ENCODE measurements at places on chromosomes 12 and 14. TPM values are rescaled to one million over a fixed set of nuclear protein-coding genes. Genes with fewer than 3 reads are reported as not detected.

- no peak for DNase-seq
Observed at GRCh38 chr12:4932576-4932975, 22.9 kb downstream of the KCNA1 start.

DNA sequence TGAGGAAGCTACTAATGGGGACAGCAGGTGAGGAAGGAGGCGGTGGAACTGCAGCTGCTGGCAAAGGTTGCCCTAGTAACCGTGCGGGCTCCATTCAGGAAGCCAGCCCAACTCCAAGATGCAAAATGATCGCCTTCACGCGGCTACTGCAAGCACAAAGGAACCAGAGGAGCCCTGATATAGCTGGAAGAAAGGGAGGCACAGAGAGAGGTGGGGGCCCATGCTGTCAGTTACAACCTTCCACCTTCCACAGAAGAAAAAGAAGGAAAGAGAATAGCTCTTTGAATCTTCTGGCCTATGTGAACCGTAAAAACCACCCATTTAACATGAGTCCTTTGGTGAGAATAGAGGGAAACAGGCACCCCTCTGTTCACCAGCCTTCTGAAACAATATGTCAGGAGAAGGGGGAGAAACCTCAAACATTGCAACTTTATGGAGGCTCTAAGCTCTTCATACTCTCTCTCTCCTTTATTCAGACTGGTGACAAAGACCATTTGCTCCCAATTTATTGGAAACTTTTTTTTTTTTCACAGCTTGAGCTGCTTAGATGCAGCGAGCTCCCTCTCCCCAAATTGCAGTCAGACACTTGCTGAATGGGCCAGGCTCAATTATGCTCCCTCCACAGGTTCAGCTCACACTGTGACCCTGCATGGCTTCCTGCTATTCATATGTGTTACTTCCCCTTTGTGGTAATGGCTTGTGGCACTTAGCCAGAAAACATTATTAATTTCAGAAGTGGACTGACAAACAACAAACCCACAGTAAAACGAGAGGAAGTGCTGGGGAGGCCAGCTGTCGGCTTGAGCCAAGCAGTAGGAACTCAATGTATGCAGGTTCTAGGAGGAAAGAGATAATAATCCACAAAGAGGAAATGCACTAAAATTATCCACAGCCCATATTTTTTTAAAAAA, 6.2 kb downstream of the DUSP6 start:
- peak; percentile 38 for DNase-seq

DNA sequence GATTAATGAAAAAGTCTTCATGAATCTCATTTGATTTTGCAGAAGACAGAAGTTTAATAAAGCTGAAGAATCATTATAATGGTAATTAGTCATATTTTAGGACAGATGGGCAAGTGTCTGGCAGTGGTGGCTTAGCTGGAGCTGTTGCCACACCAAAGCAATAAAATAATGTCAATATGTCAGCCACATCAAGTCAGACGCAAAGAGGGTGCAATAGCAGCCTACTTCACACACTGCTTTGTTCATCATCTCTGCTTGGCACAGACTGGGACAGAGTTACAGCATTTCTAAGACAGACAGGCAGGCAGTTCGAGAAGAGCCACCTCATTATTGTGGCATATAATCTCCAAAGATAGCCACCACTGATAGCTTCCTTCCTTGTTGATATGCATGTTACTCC, 16.9 kb upstream of the KRR1 start:
- DNase-seq = no peak

DNA sequence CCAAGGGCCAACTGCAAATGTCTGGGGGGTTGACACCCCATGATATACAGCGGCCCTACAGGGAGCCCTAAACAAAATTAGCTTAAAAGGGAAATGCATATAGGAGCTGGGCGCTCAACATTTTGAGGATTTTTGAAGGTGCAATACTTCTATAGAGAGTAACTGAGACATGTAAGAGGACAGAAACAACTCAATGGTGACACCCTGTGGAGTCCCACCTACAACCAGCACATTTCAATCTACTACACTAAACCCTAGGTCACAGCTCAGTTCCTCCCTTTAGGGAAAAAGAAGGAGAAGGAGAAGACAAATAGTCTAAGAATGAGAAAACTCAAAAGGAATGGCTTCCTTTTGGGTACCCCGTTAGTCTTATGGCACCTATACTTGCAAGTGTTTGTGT, 1010.5 kb upstream of the NOVA1 start:
- DNase-seq = no peak

GRCh38 chr12:11893998-11894397, 176.7 kb upstream of the BCL2L14 start:
- no peak for DNase-seq

GRCh38 chr12:55965941-55966407, at the start of gene PMEL:
Gene PMEL, minus strand, starts transcription at chr12:55966042. Its CDS starts 31 bp downstream, at chr12:55966011.
- DNase-seq = no peak

GRCh38 chr14:76762411-76763095, 1.3 kb downstream of the VASH1 start:
- peak; percentile 15 for DNase-seq

GRCh38 chr14:57382283-57382682, 8.1 kb upstream of the NAA30 start:
- no peak for DNase-seq

DNA sequence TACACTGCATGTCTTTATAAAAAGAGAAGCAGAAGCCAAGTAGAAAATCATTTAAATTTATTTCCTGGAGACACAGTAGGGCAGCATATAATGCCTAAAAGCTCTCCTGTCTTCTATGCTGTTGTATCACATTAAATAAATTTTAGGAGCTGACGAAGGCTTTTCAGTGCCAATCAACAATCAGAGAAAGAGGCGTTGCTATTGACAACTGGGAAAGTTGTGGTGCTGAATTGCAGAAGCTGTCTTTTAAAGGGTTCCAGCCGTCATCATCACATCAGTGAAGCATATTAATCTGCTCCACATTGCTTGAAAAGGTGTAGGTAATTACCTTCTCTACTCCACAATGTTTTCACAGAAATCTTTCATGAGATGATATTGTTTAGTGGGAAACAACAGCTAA, 103.9 kb downstream of the FSCB start:
- DNase-seq = no peak

DNA sequence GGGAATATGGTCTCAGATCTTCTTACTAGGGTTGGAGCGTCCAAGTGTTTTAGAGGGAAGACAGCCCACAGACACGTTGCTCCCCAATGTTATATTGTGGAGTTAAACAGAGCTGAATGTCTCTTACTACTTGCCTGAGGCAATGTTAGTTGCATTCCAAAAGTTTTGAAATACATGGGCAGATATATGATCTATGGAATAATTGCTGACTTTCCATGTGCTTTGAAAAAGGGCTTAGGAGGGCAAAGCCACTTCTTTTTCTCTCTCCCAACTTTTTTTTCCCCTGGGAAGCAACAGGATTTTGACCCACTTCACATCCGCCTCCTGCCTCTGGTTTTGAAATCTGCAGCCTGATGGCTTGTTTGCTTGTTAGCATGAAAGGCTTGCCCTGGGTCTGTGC, 33.7 kb upstream of the PAX9 start:
- DNase-seq = no peak

- no peak for DNase-seq
Observed at GRCh38 chr14:30138567-30138966, 210.9 kb upstream of the PRKD1 start.

DNA sequence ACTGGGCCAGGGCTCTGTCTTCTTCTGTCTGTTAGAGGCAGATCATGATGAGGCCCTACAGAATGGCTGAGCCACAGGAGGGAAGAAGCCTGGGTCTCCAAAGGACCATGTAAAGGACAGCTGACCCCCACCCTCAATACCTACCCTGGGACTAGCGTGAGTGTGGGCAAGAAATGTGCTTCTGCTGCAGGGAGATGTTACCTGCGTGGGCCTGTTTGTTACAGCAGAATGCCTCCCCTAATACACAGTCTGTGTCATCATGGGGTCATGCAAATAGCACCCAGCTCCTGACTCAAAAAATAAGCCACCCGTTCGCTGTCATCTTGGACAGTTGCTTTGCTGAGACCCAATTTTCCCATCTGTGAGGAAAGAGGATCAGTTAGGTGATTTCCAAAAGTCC, 90.6 kb downstream of the CALM1 start:
- DNase-seq = no peak

- no peak for DNase-seq
Observed at GRCh38 chr12:26918321-26919215, 19.2 kb downstream of the INTS13 start.

DNA sequence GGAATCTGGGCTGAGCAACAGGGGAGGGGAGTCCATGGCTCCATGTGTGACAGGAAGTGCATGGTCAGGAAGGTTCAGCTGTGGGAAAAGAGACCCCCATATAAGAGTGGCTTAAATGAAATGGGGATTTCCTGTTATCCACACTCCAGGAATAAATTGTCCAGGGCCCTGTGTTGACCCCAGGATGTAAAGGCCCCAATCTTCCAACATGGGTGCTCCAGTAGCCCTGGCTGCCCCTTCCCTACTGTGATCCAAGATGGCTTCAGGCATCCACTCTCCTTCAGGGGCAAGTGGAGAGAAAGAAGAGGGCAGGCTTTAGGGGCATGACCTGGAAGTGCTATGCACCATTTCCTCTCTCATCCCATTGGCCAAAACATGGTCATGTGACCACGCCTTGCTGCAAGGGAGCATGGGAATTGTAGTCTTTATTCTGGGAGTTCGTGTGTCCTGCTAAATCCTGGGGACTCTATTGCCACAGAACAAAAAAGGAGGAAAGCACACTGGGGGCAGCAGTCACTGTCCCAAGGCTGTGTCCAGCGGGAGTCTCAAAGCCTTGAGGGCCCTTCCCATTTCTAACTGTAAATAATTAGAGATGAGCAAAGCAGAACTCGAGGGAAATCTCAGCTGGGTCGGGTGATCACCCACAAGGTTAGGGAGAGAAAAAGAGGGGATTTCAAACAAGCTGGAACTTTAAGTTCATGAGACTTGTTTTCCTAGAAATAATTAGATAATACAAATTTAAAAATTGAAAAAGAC, 289.2 kb downstream of the ADGRD1 start:
- DNase-seq = no peak

GRCh38 chr14:101774814-101775213, 13.3 kb downstream of the PPP2R5C start:
- no peak for DNase-seq

DNA sequence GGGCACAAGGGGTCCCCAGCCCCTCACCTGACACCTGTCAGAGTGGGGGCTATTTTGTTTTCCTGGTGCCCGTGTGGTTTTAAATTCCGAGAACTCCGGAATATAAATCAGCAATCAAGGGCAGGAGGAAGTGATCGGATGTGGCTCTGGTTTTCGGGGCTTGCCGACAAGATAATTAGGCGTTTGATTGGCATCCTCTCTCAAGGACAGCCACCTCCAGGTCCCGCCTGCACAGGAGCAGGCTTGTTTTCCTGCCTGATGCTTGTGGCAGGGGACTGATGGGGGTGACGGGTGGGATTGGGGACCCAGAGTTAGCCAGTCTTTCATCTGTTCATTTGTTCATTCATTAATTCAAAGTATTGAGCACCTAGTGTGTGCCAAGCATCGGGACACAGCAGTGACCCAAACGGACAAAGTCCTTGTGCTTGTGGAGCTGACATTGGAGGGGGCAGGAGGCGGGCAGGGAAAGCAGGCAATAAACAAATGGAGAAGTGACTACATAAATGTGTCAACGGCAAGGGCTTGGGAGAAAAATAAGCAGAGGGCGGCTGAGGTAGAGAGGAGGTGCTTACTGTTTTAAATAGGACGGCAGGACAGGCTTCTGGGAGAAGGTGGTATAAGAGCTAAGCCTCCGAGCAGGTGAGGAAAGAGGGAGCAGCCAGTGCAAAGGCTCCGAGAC, 166.5 kb downstream of the PHETA1 start:
- no peak for DNase-seq

DNA sequence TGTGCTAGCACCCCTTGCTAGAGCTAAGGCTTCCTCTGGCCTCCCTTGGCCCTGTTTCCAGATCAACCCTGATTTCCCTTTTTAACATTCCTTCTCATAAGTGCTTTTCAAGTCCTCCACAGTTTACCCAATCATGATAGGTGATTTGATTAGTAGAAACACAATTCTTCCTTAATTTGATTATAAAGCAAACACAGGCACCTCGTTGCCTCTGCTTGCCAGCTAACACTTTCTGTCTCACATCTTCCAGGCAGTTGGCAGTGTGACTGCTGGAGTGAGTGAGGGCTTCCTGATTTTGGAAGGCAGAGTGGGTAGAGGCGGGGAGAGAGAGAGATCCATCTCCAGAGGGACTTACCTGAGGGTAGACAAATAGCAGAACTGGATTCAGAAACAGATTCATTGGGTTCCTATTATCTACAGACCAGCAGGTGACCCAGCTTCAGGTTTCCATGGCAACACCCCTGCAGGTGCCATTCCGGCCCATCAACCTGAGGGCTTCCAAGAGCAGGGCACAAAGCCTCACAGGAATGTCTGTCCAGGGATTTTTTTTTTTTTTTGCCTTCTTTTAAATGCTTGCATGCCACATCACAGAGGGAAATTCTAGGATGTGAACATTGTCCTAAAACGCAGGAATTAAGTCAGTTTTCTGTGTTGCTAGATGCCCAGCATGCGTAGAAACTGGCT, 77.7 kb downstream of the PLXNC1 start:
- DNase-seq = no peak

GRCh38 chr14:75289840-75290388, 11.3 kb downstream of the FOS start:
- DNase-seq = no peak

The TEX22 gene
- 0.33 TPM for total RNA-seq

The PARPBP gene
- 2.3 TPM for total RNA-seq

The KCNA5 gene
- total RNA-seq = 0.44 TPM

The SIX1 gene
- total RNA-seq = 14.9 TPM

The TAS2R8 gene
- 0.48 TPM for total RNA-seq

The BDKRB1 gene
- total RNA-seq = 5.9 TPM

The GDF3 gene
- 0.33 TPM for total RNA-seq

The WNT1 gene
- total RNA-seq = not detected

The FBXO34 gene
- 34.7 TPM for total RNA-seq

The LHX5 gene
- total RNA-seq = not detected

The SLC7A7 gene
- 27.2 TPM for total RNA-seq

The APOLD1 gene
- 236 TPM for total RNA-seq
